Activated gamma-delta T cell treated with anti-CD3 and anti-CD28 coated beads, Interleukin-2, amount 50 U/mL, for 16 hours (primary cell): ENCODE measurements at places on chromosomes 7 and 10.
A peak's percentile ranks its signal among the peaks of the same experiment; 100 is the strongest.

GRCh38 chr10:38159004-38159403, 64.9 kb downstream of the ZNF37A start:
- no peak for DNase-seq

DNA sequence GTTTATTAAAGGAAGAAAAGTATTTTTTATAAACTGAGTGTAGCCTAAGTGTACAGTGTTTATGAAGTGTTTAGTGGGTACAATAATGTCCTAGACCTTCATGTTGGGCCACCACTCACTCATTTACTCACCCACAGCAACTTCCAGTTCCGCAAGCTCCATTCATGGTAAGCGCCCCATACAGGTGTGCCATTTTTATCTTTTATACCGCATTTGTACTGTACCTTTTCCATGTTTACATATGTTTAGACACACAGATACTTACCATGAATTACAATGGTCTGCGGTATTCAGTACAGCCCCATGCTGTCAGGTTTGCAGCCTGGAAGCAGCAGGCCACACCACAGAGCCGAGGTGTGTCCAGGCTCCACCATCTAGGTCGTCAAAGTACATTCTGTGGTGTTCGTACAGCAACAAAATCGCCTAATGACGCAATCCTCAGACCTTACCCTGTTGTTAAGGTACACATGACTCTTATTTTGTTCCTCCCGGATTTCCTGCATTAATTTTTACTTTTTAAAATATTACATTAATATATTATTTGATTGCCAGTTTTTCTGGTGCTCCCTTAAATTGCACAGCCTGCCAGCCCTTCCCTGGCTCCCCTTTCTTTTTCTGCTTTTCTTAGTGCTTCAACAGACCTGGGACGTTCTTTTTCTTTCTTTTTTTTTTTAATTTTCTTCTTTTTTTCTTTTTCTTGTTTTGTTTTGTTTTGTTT, 881 bp upstream of the SSBP1 start:
- DNase-seq = peak; percentile 7

GRCh38 chr7:100753750-100754149, 20.4 kb downstream of the ZAN start:
- DNase-seq = no peak

DNA sequence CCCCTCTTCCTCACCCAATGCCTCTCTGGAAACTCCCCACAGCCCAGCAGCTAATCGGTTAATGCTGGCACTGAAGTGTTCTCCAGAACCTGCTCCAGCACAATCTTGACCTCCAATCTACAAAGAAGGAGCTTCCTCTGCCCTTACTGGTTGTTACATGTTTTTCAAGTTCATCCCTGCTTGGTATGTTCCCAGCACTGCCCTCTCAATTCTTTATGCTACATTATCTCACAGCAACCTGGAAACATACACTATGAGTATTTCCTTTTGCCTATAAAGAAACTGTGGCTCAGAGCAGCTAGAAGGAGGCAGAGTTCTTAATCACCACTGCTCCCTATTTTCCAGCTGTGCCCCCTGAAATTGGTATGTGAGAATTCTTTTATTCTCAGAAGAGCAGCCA, 84.1 kb upstream of the KMT2E start:
- no peak for DNase-seq

- no peak for DNase-seq
These were observed 1039.7 kb downstream of the NRG3 start for GRCh38 chr10:82914655-82915136.

GRCh38 chr10:61304746-61305145, 148.4 kb downstream of the TMEM26 start:
- DNase-seq = no peak
